ENCODE measurements at places on chromosomes 4 and X.
A peak's percentile ranks its signal among the peaks of the same experiment; 100 is the strongest.

- DNase-seq, result no peak
These were observed 73.4 kb upstream of the STOX2 start for GRCh38 chr4:183831683-183832082.

GRCh38 chrX:103153661-103154060 lies 60.7 kb upstream of the NXF3 start:
- DNase-seq, result no peak

DNA sequence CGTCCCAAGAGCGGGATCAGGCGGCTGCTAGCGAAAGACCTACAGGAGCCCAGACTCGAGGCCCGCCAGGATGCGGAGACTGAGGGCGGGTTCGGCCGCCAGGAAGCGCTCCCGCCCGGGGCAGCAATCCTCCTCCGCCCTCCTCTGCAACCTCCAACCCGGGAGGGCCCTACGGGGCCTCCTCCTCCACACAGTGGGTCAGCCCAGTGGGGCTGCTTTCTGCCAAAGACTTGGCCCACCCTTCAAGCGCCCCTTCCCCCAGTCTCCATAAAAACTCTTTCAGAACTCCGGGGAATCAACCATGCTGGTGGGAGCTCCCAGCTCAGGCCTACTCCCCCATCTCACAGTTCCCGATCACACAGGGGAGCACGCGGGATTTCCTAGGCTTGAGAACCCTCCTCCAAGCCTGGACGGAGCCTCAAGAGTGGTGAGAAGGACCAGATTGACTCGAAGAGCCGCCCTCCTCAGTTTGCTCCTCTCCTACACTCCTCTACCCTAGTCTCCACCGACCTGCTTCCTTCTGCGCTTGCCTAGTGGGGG lies 77.5 kb downstream of the RLIM start:
- no peak for DNase-seq

- peak; percentile 11 for DNase-seq
These were observed 7.0 kb upstream of the TRPC5OS start for GRCh38 chrX:111868726-111869638.

GRCh38 chr4:44725726-44726037 lies 674 bp downstream of the GNPDA2 start:
- no peak for DNase-seq

- no peak for DNase-seq
These were observed 142.2 kb downstream of the SH2D1A start for GRCh38 chrX:124488412-124489161.

- no peak for DNase-seq
These were observed 112.1 kb downstream of the MGST2 start for GRCh38 chr4:139777757-139778156.

- DNase-seq, result no peak
These were observed 146.7 kb downstream of the KCNIP4 start for GRCh38 chr4:21801661-21802385.

- no peak for DNase-seq
These were observed 105.3 kb upstream of the NKX1-1 start for GRCh38 chr4:1511441-1512041.

- no peak for DNase-seq
These were observed 4.8 kb downstream of the AREG start for GRCh38 chr4:74449571-74450297.

- DNase-seq, result no peak
These were observed 119.4 kb upstream of the MSX1 start for GRCh38 chr4:4740071-4740470.

GRCh38 chr4:93908778-93909177 lies 80.2 kb downstream of the ATOH1 start:
- no peak for DNase-seq

DNA sequence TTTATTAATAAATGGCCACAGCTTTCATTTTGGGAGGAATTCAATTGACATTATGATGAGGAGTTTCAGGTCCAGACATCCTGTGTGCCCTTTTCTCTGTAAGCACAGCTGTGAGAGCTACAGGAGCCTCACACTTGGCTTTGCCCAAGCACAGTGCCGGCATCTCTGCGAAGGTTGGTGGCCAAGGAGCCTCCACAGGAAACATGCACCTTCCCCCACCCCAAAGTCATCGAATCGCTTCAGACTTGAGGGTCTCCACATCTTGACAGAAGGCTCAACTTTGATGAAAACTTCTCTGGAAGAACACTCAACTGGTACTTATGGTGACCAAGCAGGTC lies 100.0 kb downstream of the SYNPO2 start:
- DNase-seq, result no peak

DNA sequence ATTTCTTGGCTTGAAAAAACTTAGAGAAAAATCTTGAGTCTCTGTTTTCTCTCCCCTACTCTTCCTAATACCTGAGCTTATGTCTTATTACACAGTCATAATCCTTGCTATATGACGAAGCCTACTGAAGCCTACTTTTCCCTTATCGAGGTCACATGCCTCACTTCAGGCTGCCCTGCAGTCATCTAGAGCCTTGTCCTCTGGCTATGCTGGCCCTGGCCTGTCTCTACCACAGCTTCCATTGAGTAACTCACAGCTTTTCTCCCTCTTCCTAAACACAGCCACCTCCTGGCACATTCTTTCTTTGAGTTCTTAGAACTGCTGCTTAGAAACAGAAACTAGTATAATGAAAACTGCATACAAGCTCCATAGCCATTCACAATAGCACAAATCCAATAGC lies 1698.3 kb downstream of the STIM2 start:
- no peak for DNase-seq

GRCh38 chrX:48920718-48921104 lies 1.9 kb upstream of the PIM2 start:
- DNase-seq, result no peak

DNA sequence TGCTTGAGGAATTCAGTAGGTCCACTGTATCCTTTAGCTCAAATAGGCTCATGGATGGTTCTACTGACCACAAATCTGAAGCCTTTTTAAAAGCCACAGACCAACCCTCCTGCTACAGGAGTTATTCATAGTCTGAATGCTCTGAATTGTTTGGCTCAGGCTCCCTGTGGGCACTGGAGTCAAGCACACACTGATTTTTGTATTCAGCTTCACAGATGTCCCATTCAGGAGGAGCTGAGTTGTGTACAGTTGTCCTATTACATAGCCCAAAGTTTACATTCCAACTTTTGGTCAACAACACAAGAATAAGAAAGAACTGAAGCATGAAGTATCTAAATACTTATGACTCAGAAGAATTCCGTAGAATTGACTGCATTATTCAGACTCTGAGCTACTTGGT lies 243.9 kb downstream of the UNC5C start:
- DNase-seq, result peak; percentile 30

GRCh38 chr4:145043306-145043705 lies 54.7 kb downstream of the ANAPC10 start:
- peak; percentile 23 for DNase-seq

DNA sequence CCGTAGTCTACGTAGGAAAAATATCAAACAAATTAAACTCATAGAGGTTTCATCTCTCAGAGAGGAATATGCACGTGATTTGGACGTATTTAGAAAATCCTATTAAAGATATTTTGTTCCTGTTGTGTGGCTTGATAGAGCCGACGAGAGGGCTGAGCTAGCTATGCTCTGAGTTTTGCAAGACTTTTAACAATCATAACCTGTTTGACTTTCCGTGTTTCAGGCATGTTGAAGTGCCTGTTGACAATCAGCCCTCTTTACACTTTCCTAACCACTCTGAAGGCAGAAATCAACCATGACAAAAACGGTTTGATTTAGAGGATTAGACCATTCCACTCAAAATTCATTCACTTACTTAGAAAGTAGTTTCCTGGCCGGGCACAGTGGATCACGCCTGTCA lies 297.3 kb downstream of the ASMT start:
- no peak for DNase-seq

GRCh38 chrX:12304261-12304660 lies 166.0 kb downstream of the FRMPD4 start:
- no peak for DNase-seq

DNA sequence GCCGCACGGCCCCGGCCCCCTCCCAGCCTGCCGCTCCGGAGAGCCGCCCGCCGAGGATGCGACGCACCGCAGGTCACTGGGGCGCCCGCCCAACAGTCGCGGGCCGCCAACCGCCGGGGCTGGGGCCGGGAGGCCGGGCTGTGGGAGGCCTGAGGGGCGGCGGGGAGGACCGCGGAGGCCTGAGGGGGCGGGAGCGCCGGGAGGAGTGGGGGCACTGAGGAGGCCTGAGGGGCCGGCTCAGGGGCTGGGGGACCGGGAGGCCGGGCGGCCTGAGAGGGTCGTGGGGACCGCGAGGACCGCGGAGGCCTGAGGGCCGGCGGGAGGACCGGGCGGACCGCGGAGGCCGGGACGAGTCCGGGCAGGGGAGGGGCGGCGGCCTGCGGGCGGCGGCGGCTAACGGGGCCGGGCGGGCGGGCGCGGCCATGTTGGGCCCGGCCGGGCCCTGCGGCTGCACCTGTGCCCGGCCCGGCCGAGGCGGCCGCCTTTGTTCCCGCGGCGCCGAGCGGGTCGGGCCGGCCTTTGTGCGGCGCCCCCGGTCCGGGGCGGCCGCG lies 353 bp downstream of the NSD2 start:
- DNase-seq, result peak; percentile 59

- DNase-seq, result no peak
These were observed 34.7 kb downstream of the LUZP4 start for GRCh38 chrX:115324194-115324593.

GRCh38 chrX:134679644-134680043 lies 21.4 kb upstream of the PLAC1 start:
- no peak for DNase-seq

GRCh38 chr4:109989044-109989443 lies 76.4 kb downstream of the EGF start:
- DNase-seq, result no peak

DNA sequence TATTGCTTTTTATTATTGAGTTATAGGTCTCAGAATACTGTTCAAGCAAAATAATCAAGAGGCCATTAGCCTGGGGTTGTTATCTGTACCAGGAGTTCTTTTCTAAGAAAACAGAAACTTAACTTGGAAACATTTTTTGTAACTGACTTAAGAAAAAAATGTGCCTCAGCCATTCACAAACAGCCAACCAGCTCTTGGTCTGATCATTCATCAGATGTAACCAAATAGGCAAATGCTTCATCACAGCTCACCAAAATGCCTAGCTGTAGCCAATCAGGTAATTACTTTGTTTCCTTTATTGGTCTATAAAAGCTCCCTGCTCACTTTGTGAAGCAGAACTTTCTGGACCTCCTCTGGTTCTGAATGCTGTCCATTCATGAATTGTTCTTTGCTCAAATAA lies 387.7 kb downstream of the FAT4 start:
- no peak for DNase-seq

GRCh38 chrX:149831473-149831872 lies 49.5 kb upstream of the MAGEA8 start:
- no peak for DNase-seq

GRCh38 chrX:119375561-119375960 lies 23.6 kb upstream of the SLC25A43 start:
- no peak for DNase-seq

GRCh38 chr4:158609116-158609515 lies 62.6 kb downstream of the C4orf46 start:
- DNase-seq, result no peak
